ENCODE measurements at places on chromosomes 11 and 22.

DNA sequence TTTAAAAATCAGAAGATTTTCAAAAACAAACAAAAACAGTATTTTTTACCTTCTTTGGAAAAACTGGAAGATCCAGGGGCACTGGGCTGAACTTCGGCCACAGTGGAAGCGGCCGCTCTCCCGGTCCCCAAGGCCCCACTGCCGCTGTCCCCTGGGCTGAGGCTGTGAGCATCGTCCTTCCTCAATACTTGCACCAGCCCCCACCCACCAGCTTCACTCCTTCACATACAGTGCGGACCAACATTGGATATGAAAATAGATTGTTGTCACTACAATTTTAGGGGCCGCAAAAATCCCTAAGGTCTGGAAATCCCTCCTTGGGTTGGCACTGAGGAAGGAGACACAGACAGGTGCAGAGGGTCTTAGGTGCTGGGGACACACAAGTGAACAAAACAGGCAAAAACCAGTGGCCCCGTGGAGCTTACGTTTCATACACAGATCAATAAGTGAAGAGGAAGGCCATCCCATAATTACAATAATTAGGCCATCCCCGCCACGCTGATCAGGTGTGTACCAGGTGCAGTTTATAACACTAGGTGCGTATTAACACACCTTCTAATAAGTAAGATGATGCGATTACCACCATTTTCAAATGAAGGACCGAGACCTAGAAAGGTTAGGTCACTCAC, 28.2 kb upstream of the SLC22A12 start:
- no peak for DNase-seq

DNA sequence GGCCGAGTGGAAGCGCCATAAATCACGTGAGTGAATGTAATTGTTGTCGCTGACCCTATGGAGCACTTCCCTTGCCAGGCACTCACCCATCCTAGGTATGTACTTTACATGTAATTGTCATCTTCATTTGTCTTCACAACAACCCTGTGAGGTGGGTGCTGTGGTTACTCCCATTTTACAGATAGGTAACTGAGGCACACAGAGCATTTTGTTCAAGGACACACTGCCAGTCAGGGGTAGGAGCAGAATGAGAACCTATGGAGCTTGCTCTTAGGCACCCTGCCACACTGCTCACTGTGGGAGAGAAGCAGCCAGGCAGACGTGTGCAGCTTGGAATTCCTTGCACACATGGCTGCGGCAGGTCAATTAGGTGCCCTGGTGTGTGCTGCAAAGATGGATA, 785 bp upstream of the EFCAB6 start:
- DNase-seq: no peak

- DNase-seq: no peak
Observed at GRCh38 chr11:34423300-34423699, 15.4 kb upstream of the CAT start.

DNA sequence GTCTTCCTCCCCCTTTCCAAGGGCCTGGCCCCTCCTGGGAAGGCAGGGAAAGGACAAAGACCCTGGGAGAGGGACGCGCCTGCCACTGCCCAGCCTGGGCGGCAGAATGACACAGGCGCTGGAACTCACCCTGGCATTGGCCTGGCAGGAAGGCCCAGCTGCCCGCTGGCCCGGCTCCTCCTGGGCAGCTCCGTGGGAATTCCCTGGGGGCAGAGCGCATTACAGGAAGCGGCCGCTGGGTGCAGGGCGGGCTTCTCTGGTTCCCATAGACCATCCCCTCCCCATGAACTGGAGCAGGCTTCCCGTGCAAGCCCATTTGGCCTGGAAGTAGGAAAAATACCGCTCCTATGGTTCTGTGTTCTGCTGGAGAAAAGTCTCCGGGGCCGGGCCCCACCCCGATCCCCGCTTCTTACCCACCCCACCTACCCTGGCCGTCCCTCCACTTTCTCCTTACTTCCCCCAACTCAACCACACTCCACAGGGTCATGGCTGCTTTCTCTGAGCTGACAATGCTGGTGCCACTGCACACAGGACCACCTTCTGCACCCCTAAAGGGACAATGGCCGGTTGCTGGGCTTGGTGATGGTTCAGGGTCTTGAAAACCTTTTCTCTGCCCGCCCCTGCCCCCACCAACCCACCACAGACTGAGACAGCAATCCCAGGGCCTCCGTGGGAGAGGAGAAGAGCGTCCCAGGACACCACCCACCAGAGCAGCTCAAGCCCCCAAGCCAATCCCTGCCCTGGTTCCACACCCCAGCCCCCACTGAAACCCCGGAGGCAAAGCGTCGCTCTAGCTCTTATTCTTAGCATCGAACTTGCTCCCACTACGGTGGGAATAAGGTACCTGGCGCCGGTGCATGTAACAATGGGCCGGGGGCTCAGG, 58.9 kb downstream of the LINC01488 start:
- DNase-seq: no peak

- DNase-seq: no peak
Observed at GRCh38 chr11:128242451-128242850, 344.9 kb downstream of the ETS1 start.

GRCh38 chr11:72363112-72363511, 71.2 kb downstream of the CLPB start:
- DNase-seq: no peak

- no peak for DNase-seq
Observed at GRCh38 chr11:57336111-57336666, 497 bp upstream of the SSRP1 start.

GRCh38 chr11:70878366-70878765, 374.0 kb downstream of the SHANK2 start:
- DNase-seq: no peak

DNA sequence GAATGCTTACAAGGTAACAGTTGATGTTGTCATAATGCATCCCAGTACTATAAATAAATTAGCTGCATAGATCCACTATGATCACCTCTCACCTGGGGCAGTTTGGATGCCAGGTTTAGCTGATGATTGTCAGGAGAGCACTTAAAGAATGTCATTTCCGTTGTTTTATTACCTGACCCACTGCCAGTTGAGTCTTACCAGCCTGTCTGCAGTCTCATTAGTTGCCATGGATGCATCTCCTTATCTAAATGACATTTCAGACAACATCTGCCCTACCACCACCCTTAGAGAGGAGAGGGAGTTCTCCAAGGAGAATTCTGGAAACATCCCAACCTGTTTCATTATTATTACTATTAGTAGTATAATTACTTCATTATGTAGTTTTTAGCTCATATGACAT, 339.1 kb upstream of the API5 start:
- peak; percentile 98 for DNase-seq

DNA sequence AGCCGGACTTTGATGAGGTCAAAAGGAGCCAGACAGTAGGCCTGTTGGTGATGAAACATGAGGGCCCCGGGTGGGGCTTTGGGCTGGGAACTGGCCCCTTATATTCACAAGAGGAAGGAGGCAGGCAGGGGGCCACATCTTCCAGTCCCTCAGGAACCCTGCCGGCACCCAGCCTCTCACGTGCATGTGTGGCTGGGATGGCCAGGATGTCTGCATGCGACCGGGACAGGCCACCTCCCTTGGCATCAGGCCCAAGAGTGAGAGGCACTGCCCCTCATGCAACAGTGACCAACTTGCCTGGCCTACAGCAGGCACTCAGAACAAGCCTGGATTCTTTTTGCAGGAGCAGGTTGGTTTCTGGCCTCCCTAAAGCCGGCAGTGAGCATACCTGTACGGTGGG, 5.4 kb downstream of the SLC25A45 start:
- DNase-seq: no peak

GRCh38 chr11:117072517-117073461, 25.4 kb downstream of the SIK3 start:
- no peak for DNase-seq

- DNase-seq: no peak
Observed at GRCh38 chr11:86664930-86665329, 7.5 kb downstream of the ME3 start.

DNA sequence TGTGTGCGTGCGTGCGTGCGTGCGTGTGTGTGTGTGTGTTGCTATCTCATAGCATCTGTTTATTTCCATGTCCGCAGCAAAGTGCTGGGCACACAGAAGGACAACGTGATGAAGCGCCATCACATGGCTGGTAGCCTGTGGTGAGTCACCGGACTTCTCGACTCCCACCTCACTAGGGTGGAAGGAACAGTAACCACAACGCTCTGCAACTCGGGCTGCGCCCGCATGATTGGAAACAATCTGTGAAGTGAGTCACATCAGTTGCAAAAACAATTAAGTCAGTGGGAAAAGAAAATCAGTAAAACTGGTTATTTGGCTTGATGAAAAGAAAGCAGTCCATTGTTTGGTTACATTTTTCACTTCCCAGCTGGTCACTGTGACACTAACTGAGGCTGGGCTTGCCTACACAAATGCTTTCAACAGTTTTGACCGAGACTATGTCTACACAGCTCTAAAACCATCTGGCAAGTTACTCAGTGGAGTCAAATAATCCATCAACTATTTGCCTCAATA, 437.3 kb upstream of the CADM1 start:
- no peak for DNase-seq

GRCh38 chr11:20156876-20157613, 3.2 kb downstream of the DBX1 start:
- DNase-seq: peak; percentile 64

DNA sequence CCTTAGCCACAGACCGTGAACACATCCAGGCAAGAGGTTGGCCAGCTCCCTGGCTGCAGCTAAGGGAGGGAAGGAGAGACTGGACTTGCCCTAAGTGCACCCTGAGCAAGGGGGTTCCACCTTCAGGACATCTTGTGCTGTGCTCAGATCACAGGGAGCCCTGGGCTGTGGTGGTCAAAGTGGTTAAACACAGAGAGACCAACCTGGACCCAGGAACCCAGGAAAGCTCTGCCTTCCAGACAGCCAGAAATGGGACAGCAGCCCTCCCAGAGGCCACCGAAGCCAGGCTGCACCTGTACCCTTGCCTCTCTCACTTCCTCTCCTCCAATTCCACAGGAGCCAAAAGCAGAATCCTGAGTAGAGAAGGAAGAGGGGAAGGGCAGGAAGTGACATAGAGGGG, 105.2 kb upstream of the TMEM45B start:
- no peak for DNase-seq

GRCh38 chr22:30198921-30199320, 47.6 kb downstream of the LIF start:
- DNase-seq: no peak

DNA sequence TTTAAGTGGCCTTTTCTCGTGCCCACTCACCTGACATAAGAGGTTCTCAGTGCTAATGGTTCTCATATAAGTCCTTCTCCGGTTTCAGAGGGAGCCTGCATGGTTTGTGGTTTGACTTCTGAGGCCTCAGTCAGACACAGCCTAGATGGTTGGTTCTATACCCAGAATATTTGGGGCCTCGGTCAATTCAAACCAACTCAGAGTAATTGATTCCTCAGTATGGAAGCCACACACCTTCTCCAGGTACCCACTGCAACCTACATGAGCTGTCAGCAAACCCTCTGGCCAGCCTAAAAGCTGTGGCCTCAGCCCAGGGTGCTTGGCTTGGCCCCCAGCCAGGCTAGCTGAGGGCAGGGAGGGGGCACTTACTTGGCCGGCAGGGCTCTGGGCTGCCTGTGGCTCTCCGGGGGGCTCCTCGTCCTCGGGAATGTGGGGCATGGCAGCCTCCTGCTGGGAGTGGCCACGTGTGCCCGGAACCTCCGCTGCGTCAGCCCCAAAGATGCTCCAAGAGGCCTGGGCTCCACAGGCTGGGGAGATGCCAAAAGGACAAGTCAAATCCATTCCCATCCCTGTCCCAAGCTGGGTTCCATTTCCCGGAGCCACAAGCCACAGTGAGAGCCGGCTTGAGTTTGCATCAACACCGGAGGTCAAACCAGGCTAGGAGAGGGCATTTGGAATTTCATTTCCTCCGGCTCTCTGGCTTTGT, 41.7 kb downstream of the IRAG1 start:
- DNase-seq: peak; percentile 18

GRCh38 chr11:119288219-119288618, 28.7 kb downstream of the MCAM start:
- no peak for DNase-seq

GRCh38 chr11:119338318-119338890, 2.3 kb downstream of the C1QTNF5 start:
- peak; percentile 76 for DNase-seq

DNA sequence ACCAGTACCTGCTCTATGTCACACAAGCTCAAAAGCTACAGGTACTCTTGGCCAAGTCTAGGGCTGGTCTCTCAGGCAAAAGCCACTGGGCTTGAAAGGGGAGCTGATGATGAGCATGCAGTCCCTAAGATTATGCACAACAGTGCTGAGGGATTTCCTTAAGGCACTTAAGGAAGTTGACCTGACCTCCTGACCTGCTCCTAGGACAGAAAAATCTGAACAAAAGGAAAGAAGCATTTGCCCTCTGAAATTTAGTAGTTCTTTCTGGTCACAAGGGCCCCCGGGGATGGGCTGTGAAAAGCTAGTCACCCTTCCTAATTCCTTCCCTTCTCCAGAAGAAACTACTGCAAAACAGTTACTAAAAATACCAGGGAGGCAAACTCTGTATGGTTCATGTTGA, 83.6 kb upstream of the PHOX2A start:
- DNase-seq: no peak

- DNase-seq: peak; percentile 81
Observed at GRCh38 chr11:75562048-75562835, at the start of gene SERPINH1. TSS of gene SERPINH1 (plus strand) at chr11:75562253. CDS start at chr11:75566350, 4,097 bp downstream.

DNA sequence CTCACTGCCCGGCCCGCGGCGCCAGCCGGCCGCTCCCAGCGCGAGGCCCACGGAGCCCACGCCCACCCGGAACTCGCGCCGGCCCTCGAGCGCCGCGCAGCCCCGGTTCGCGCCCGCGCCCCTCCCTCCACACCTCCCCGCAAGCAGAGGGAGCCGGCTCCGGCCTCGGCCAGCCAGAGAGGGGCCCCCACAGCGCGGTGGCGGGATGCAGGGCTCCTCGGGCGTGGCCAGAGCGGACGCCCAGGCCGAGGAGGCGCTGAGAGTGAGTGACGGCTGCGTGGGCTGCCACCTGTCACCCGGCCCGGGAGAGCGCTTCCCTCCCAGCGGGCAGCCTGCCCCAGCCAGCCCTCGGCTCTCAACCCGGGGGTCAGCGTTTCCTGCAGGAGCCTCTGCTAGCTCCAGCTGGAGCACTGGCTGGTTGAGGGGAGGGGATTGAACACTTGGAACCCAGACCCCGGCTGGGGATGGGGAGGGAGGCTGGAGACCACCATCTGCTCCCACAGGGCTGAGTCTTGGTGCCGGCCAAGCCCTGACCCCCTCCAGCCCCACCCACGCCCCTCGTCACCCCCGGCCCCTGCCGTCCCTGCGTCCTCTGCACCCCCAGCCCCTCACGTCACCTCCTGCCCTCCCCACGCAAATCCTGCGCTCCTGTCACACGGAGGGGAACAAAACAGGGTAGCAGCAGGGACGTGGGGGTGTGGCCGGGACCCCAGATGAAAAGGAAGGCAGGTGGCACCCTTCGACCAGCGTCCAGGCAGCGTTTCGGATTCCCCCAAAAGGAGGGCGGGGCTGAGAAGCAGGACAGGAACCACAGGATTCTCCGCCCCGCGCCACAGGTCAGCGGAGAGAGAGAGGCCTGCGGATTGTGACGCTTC, 157.0 kb downstream of the BRD1 start:
- peak; percentile 6 for DNase-seq

- DNase-seq: no peak
Observed at GRCh38 chr22:43543522-43544288, 131.9 kb downstream of the MPPED1 start.

- no peak for DNase-seq
Observed at GRCh38 chr11:77873345-77873744, 52.4 kb downstream of the AAMDC start.

Data from NCI-H1105 treated with DMSO at 0.1 percent for 48 hours (cell line).